Foreskin melanocyte (primary cell): ENCODE measurements at places on chromosomes 1 and 21.
A peak's percentile ranks its signal among the peaks of the same experiment; 100 is the strongest.

GRCh38 chr21:42860345-42860744 is 19.0 kb downstream of the WDR4 start:
- DNase-seq, result no peak

- DNase-seq, result no peak
Measured at GRCh38 chr1:212213784-212214183, 71.4 kb upstream of the PPP2R5A start.

DNA sequence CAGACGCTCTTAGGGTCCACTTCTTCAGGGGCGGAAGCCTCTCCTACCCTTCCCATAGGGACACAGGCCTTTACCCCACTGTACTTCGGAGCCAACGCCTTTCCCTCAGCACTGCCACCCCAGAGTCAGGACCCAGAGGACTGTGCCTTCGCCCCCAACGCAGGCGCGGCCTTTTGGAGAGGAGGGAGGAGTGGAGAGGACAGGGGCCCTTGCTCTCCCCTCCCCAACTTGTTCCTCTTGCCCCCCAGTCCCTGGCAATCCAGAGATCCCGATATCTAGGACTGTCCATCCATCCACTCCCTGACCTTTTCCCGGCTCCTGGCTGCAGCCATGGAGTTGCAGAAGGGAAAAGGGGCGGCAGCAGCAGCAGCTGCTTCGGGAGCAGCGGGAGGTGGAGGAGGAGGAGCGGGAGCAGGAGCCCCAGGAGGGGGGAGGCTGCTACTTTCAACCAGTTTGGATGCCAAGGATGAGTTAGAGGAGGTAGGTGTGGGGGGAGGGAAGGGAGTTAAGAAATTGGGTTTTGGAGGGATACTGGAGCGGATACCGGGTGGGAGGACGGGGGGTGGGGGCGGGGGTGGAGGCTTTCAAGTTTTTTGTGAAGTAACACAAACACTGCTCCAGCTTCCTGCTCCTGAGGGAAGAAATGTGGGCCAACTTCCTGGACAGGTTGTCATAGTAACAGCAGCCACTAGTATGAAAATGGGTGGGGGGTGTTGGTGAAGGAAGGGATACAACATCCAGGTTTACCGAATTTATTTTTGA is 636 bp downstream of the INTS3 start:
- no peak for DNase-seq

- no peak for DNase-seq
Measured at GRCh38 chr1:221416723-221417122, 325.2 kb downstream of the DUSP10 start.

GRCh38 chr1:179231923-179232322 is 2.4 kb upstream of the ABL2 start:
- no peak for DNase-seq

GRCh38 chr1:6658359-6659060 is 33.8 kb downstream of the THAP3 start:
- no peak for DNase-seq

DNA sequence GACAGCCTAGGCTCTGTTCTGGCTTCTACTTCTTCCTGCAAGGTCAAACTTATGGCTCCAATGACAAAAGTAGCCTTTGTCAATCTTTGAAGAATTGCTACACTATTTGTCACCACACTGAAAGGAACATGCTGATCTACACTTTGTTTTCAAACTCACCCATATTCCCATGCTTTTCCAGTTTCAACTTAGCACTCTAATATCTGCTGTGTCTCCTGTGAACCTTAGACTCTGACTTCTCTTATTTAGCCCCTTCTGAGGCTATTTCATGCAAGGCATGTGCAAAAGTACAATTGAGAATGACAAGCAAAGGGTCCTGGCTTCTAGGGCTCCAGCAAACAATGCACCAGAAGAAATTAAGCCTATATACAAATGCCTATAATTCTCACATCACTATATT is 374.9 kb downstream of the VAV3 start:
- DNase-seq, result no peak

DNA sequence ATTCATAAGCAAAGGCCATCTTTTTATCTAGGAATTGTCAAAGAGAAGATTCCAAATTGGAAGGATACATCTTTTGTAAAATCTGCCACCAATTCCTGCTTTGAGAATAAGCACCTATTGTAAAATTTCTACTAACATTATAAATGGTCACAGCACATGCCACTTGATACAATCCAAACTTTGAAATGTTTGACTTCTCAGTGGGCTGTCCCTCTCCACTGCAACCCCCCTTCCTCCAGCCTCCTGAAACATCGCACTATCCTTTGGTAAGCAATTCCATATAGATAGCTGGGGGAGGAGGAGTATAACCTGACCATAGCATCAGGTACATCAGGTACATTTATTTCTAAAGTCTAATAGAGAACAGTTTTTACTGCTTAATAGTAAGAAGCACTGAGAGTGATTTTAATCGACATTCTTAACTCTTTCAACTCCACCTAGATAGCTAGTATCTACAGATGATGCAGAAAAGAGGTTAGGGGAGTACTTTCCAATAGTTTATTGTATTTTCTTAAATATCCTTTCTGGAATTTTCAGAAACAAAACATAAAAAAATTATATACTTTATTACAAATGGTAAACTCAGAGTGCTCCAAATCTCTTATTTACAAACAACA is 2.9 kb downstream of the JUN start:
- no peak for DNase-seq

DNA sequence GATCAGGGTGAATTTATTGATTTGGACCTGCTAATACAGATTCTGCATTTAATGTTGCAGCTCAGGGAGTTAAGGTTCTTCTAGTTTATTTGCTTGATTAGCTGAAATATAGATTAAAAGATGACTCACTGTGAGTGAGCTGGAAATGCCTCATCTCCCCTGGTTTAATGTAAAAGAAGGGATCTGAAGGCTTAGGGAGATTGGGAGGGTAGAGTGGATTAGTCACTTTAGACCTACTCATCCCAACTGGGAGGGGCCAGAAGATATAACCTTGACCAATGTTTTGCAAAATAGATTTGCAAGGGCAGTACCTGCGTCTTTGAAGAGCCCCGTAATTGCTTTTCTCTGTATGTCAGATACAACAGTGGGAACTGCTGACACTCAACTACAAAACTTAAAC is 922.8 kb upstream of the ADGRL4 start:
- no peak for DNase-seq

DNA sequence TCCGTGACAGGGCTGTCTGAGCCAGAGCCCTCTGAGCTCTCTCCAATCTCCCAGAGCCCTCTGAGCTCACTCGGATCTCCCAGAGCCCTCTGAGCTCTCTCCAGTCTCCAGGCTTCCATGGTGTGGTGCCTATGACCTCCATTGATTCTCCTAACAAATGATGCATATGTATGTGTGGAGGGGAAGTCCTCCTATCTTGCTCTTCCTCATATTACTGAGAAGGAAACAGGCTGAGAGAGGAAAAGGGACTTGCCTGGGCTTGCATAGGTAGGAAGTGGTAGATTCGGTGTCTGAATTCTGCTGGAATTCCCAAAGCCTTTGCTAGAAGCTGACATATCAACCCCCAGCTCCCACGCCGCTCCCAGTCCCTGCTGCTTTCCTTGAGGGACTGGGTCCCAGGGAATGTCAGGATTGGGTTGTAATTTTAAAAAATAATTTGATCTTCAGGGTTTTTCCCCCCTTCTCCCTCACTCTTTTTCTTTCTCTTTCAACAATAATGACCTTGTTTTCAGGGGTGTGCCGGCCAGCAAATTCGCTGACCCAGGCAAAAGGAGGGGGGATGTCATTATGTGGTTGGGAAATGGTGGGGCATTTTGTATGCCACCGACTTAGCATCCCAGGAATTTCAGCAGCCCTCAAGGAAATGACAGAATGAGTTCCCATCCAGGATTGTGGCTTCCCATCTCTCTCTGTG is 42.3 kb upstream of the RUNX3 start:
- no peak for DNase-seq

DNA sequence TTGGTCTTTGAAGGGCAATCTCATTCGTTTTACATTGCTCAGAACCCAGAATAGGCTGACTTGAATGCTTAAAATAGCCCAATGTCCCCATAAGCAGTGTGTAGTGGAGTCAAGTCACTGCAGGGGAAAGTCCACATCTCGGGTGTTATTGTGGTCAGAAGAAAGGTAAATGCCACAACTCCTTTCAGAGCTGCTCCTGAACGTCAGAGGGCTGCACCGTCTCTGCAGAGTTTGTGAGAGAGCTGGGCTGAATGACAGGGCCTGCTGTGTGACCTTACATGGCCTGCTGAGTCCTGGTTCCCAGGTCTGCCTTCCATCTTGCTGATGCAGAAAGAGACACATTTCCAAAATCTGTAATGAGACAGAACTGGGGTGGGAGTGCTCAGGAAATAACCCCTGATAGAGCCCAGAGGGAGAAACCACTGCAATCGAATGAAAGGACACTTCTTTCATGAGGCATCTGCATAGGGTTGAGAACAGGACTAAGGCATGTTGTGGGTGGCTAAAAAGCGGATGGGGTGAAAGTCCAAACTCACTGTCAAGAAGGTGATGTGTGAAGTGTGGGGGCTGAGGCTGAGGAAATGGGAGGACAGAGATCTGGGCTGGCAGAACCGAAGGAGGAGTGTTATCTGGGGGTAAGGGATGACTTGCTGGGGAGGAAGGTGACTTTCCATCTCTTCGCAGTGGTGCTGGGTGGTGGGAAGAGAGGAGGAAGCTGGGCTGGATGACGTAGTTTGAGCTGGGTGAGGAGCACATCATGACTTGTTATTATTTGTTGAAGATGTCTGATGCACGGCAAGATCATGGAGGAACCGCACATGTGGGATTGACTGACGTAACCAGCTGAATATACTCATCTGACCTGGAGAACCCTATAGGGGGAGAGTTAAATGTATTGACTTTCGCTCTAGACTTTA is 33.7 kb downstream of the XCL2 start:
- no peak for DNase-seq

DNA sequence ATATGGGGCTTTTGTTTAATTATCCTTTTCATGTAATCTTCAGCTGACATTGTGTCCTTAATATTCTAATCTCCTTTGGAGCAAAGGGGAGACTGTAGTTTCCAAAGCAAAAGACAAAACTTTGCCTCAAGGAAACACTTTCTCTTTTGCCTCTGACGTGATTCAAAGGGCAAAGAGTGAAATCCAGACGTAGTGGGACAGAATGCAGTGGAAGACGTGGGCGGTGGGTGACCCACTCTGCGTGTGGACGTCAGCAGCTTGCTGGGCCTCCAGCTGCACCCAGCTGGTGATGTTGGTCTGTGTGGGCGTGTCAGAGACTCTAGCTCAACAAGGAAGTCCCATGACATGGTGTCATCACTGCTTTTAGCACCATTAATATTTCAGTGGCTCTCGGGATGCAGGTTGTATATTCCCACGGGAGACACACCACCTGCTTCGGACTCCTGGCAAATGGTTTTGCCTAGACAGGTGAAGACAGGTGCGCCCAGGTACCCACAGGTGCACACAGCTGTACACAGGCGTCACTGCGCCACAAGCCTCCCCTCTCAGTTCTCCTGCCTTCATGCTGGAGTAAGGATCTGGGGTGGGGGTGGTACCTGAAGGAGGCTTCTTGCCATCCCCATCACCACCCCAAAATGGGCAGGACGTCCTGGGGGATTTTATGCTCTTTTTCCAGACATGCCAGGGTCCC is 292.1 kb upstream of the VAMP3 start:
- peak; percentile 96 for DNase-seq

DNA sequence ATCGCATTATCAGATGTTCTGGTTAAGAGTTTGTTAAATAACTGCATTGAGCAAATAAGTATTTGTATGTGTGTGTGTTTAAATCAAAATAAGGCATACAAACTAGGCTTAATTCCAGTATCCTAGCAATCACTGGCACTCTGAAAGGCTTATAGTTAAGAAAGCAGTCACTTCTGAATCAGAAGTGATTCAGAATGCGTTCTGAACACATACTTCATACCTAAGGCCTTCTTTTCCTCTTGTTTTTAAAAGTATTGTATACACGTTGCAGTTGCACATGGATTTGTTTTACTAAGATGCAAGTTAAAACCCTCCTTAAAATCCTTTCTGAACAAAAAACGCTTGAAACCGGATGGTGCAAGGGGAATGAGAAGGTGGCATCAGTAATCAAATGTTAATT is 238.4 kb upstream of the DMRTA2 start:
- DNase-seq, result no peak

DNA sequence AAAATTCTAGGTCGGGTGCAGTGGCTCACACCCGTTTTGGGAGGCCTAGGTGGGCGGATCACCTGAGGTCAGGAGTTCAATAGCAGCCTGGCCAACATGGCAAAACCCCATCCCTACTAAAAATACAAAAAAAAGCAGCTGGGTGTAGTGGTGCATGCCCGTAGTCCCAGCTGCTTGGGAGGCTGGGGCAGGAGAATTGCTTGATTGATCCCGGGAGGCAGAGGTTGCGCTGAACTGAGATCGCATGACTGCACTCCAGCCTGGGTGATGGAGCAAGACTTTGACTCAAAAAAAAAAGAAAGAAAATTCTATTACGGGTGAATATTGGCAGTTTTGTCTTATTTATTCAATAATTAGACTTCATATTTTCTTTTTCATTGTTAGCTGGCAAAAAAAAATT is 62.1 kb downstream of the SNX7 start:
- no peak for DNase-seq

- no peak for DNase-seq
Measured at GRCh38 chr1:170666541-170667254, 2.8 kb downstream of the PRRX1 start.

DNA sequence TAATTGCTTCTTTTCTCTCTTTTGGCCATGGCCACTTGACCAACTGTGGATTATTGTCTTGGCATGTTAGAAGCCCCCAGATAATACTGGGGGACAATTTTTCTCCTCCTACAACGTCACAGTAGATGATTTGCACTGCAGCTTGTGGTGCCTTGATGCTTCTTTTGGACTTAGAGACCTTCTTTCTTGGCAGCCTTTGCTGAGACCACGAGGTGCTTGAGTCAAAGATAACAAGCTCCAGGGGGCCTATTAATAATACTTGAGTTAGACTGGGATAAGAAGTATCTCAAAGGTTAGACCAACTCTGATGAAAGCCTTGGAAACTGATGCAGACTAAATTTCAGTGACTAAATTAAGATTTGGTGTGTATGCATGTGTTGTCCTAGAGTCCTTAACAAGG is 3.2 kb downstream of the PPP1R12B start:
- no peak for DNase-seq

GRCh38 chr1:110647254-110647891 is 27.4 kb downstream of the KCNA3 start:
- DNase-seq, result no peak
